ENCODE measurements at places on chromosomes 6 and 20.

DNA sequence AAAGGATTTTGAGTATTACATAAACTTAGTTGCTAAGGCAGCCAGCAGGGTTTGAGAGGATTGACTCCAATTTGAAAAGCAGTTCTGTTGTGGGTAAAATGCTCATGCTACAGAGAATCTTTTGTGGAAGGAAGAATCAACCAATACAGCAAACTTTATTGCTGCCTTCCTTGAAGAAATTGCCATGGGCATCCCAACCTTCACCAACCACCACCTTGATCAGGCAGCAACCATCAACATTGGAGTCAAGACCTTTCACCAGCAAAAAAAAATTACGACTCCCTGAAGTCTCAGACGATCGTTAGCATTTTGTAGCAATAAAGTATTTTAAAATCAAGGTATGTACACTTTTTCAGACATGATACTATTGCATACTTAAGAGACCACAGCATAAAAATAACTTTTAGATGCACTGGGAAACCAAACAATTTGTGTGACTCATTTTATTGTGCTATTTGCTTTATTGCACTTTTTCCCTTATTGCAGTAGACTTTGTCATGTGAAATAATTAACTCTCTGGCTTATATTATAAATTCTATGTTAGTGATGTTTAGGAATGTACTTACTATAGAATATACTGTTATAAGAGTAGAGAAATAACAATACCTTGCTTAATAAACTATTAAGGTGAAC lies 390.8 kb downstream of the CDKAL1 start:
- DNase-seq: no peak

- no peak for DNase-seq
Observed at GRCh38 chr6:11008821-11009220, 35.3 kb downstream of the ELOVL2 start.

- peak; percentile 82 for DNase-seq
Observed at GRCh38 chr6:26241033-26241895, 123.7 kb upstream of the BTN3A2 start.

GRCh38 chr6:34276881-34277762 lies 28.3 kb upstream of the SMIM29 start:
- no peak for DNase-seq

DNA sequence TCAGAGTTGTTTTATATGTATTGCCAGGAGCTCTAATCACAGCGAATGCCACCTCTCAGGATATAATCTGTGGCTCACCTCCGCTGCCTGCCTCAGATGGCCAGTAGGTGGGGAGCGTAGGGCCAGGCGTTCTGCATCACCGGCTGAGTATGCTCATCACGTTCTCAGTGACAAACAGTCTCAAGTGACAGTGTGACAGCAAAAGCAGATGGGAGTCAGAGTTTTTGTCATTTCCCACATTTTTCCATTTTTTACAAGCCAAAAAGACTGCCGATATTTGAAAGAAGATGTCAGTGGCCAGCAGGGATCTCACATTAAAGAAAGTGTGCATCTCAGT lies 208.7 kb downstream of the ALDH8A1 start:
- DNase-seq: no peak

GRCh38 chr20:51074062-51074461 lies 51.2 kb upstream of the KCNG1 start:
- DNase-seq: no peak

DNA sequence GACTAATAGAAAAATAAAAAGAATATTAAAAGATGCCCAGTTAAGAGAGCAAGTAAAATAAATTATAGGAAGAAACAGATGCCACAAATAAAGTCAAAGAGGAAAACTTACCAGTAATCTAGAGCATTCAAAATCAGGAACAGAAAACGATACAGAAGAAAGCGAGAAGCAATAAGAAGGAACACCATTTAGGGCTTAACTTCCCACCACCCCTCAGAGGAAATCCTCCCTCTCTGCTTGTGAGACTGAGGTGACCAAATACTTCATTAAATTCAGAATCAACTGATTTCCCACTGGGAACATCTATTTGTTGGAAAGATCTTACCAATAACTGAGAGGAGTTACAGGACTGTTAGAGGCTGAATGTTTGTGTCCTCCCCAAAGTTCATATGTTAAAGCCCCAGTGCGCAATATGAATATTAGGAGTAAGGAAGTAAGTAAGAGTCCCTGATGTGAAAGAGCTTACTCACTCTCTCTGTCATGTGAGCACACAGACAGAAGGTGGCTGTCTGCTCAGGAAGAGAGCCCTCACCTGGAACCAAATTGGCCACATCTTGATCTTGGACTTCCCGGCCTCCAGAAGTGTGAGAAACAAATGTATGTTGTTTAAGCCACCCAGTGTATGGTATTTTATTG lies 19.5 kb downstream of the KATNA1 start:
- DNase-seq: peak; percentile 13

- no peak for DNase-seq
Observed at GRCh38 chr6:19329078-19329477, 508.1 kb upstream of the ID4 start.

DNA sequence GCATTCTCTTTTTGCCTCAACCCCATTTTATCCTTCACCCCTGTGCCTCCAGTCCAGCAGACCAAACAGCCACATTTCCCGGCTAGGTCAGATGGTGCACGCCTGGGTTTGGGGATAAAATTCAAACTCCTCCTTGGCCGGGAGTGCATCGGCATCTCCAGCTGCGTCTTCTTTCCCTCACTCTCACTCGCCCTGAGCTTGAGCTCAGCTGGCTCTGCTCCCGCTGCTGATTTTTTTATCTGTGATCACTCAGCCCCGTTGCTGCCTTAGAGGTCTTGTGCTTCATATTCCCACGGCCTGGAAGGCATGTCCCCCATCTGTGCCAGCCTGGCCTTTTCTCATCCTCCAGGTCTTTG lies 6.8 kb upstream of the EZR start:
- no peak for DNase-seq

GRCh38 chr6:37913210-37913609 lies 93.7 kb downstream of the ZFAND3 start:
- peak; percentile 20 for DNase-seq

- no peak for DNase-seq
Observed at GRCh38 chr6:147839708-147840610, 331.5 kb downstream of the SAMD5 start.

GRCh38 chr6:35141007-35141655 lies at the start of gene TCP11:
Gene TCP11 (minus strand): TSS chr6:35141339. CDS start chr6:35140870, 469 bp downstream.
- peak; percentile 36 for DNase-seq

DNA sequence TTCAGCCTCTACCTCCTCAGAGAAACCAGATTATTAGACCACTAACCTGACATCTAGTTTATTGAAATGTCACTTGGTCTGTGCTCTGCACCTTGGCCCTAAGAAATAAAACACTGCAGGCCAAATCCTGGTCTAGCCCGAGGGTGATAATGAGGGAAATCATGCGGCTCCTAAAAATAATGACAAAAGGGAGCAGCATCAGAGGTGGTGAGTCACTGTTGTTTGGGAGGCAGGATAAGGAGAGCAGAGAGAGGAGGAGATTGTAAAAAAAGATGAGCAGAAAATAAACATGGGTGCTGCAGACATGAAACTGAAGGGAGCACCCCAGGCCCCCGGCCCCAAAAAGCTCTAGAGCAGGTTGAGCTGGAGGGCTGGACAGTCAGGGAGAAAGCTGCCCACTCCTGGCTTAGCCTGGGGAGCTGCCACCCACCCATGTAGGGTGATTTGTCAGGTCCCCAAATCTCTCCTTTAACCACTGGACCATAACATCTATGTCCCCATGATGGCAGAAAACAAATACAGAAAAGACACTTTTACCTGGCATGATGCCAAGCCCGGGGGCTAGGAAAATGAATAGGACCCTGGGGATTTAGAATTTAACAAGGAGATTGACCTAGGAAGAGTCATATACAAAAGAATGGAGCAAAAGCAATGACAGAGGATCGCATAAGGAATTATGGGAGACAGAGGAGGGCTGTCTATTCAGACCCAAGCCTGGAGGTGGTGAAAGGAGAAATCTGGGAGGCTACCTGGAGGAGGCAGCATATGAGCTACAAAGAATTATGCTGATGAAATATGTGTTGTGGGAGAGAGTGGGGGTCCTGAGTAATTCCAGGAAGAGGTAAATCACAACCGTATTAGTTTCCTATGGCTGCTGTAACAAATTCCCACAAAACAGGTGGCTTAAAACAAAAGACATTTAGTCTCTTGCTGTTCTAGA lies 103.7 kb downstream of the SNAP25 start:
- no peak for DNase-seq

- DNase-seq: no peak
Observed at GRCh38 chr20:21234806-21235483, 68.2 kb upstream of the XRN2 start.

DNA sequence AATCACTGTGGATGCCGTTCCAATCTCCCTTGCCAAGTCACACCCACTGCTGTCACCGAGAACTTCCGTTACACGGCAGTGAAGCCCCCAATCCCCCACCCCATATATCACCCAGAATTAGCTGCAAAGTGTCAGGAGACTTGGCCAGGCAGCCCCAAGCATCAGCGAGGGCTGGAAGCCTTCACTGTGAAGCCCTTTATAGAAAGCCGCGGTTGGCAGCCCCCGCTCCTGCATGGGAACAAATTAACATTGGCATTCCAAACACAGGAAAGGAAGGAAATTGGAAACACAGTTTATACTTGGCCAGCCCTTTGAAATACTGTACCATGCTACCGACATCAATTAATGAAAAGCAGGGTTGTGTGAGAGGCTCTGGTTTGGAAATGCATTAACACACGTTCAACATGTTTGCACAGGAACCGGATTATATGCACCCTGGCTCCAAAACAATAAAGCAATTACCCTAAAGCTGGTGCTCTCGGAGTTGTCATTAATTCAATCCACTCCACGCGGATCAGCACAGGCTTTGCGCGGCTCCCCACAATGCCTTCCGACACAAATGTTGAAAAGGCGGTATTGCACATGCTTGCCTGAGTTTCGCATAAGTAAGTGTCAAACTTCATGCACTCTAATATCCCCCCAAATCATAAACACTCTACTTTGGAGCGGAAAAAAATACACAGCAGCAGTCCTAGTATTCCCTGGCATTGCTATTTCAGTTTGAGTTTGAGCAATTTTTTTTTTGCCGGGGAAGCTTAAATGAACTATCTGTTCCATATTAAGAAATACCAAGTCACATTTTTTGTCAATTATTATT lies 7.1 kb downstream of the BMP7 start:
- DNase-seq: no peak

DNA sequence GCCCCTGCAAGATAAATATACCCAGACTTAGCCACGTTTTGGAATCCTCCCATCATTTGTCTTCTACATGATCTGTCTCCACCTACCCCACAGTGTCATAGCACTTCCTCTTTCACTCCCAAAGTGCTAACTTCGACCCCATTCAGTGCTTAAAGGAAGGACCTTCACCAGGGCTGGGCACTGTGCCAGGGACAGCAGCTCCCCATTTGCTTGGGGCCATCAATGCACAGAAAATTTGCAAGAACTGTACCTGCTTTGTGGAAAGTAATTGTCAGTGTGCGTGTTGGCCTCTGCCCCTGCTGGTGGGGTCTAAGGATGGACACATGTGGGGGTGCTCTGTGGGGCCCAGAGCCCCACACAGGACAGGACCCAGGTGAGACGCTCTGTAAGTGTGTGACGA lies 5.2 kb upstream of the BPIFA2 start:
- DNase-seq: no peak

DNA sequence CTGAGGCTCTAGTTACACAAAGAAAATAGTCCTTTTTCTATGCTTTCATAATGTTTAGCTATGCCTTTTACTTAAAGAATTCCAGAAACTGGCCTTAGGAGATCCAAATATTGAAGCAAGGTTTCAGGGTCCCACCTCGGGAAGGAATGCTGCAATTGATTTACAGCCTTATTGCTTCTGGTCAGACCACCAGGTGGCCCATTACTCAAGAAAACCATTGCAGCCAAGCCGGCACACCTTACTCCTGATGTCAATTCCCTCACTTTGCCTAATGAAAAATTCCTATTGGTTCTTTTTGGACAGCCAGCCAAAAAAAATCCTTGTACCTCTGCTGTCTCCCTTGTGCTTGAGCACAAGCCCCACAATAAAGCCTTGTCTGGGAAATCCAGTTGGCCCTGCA lies 173.9 kb downstream of the LMBRD1 start:
- DNase-seq: no peak

GRCh38 chr20:50563133-50563944 lies 53.2 kb downstream of the PTPN1 start:
- DNase-seq: no peak

DNA sequence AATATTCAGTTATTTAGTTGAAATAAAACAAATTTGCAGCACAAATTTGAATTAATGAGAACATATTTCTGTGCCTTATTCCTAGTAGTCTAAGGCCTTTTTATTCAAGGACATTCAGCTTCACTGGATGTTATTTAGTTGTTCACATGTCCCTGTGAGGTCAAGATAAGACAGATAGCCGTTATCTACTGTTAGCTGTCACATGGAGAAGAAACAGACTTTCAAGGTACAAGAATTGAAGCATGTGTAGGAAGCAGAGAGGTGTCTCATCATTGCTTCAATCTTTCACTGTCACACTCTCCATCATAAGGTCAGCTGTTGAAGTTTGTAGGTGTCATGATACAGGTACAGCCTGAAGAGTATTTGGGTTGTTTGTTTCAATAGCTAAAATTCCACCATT lies 112.9 kb upstream of the JAG1 start:
- no peak for DNase-seq

DNA sequence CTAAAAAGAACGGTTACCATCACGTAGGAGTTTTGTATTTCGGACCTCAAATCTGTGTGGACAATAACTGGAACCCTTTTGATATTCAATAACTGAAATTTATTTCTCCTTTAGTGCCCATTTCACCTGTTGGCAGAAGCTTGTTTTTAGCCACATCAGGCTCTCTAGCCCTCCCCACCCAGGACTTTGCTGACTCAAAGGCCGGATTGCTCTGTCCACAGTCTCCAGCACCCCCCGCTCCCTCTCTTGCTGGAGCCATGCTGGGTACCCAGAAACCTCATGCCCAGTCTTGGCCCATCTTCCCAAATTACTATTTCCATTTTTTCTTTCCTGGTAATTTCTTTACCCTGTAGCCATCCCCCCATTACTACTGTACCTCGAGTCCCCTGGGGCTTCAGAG lies 55.8 kb upstream of the DUSP22 start:
- no peak for DNase-seq

- DNase-seq: no peak
Observed at GRCh38 chr20:52104546-52105441, 86.8 kb downstream of the ZFP64 start.

GRCh38 chr20:53187392-53188068 lies 215.4 kb downstream of the TSHZ2 start:
- DNase-seq: no peak

- no peak for DNase-seq
Observed at GRCh38 chr20:41405436-41405835, 38.8 kb upstream of the EMILIN3 start.

- DNase-seq: no peak
Observed at GRCh38 chr6:110319843-110320242, 38.3 kb downstream of the METTL24 start.

- DNase-seq: no peak
Observed at GRCh38 chr20:40551125-40551530, 137.9 kb downstream of the MAFB start.

Data from activated CD4-positive, alpha-beta T cell treated with anti-CD3 and anti-CD28 coated beads, Interleukin-2, Interleukin-6, amounts not matched to agents 100 ng/mL and 50 ng/mL, durations not matched to agents 16 hours and 8 hours (primary cell).